ENCODE measurements at places on chromosomes 7 and 10. TPM values are rescaled to one million over a fixed set of nuclear protein-coding genes. Genes with fewer than 3 reads are reported as not detected.

DDX50 gene
- total RNA-seq, result 40.0 TPM

IDI2 gene
- total RNA-seq, result not detected

AGAP4 gene
- total RNA-seq, result 4.2 TPM

AKR1D1 gene
- total RNA-seq, result not detected

HIF1AN gene
- 17.0 TPM for total RNA-seq

FGFBP3 gene
- 0.84 TPM for total RNA-seq

CPA1 gene
- not detected for total RNA-seq

NEUROG3 gene
- total RNA-seq, result not detected

AOC1 gene
- 0.10 TPM for total RNA-seq

CLRN3 gene
- total RNA-seq, result not detected

SFTPA1 gene
- total RNA-seq, result not detected

LAMB1 gene
- total RNA-seq, result 0.10 TPM

HOXA10 gene
- total RNA-seq, result 0.63 TPM

GATA3 gene
- total RNA-seq, result 7.3 TPM

GLI3 gene
- total RNA-seq, result 0.10 TPM

OR2A42 gene
- total RNA-seq, result 0.10 TPM

TSPAN13 gene
- total RNA-seq, result 5.0 TPM

ZCWPW1 gene
- total RNA-seq, result 3.3 TPM

OR2A1 gene
- total RNA-seq, result not detected
